ENCODE measurements at places on chromosomes 12 and 14.
A peak's percentile ranks its signal among the peaks of the same experiment; 100 is the strongest.

- DNase-seq: no peak
Observed at GRCh38 chr12:50520416-50521207, 15.8 kb downstream of the DIP2B start.

GRCh38 chr12:25518512-25518911, 34.6 kb downstream of the LMNTD1 start:
- DNase-seq: no peak

- DNase-seq: no peak
Observed at GRCh38 chr14:23457587-23458445, 11.7 kb upstream of the NGDN start.

- no peak for DNase-seq
Observed at GRCh38 chr12:46556819-46557524, 184.4 kb upstream of the SLC38A2 start.

GRCh38 chr12:111643427-111643826, 42.3 kb downstream of the BRAP start:
- DNase-seq: no peak

GRCh38 chr12:108194585-108194984, 65.5 kb downstream of the WSCD2 start:
- no peak for DNase-seq

GRCh38 chr12:92444763-92445162, 258.0 kb upstream of the PLEKHG7 start:
- DNase-seq: no peak

DNA sequence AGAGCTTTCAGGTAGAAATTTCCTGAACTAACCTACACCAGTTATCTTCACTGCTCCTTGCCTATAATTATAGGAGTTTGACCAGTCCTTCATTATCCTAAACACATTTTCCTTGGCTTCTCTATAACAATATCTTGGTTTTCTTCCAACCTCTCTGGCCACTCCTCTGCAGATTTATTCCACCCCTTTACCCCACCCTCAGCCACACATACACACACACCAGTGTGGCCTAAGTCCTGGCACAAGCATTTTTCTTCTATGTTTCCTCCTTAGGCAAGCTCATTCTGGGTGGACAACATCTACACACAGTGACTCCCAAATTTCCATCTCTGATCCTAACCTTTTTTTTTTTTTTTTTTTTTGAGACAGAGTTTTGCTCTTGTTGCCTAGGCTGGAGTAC, 25.1 kb downstream of the CDK17 start:
- no peak for DNase-seq

- no peak for DNase-seq
Observed at GRCh38 chr12:108335349-108336119, 3.6 kb downstream of the CMKLR1 start.

- DNase-seq: no peak
Observed at GRCh38 chr14:20956376-20956976, 1.2 kb downstream of the RNASE2 start.

- no peak for DNase-seq
Observed at GRCh38 chr12:30965613-30965985, 39.1 kb downstream of the TSPAN11 start.

DNA sequence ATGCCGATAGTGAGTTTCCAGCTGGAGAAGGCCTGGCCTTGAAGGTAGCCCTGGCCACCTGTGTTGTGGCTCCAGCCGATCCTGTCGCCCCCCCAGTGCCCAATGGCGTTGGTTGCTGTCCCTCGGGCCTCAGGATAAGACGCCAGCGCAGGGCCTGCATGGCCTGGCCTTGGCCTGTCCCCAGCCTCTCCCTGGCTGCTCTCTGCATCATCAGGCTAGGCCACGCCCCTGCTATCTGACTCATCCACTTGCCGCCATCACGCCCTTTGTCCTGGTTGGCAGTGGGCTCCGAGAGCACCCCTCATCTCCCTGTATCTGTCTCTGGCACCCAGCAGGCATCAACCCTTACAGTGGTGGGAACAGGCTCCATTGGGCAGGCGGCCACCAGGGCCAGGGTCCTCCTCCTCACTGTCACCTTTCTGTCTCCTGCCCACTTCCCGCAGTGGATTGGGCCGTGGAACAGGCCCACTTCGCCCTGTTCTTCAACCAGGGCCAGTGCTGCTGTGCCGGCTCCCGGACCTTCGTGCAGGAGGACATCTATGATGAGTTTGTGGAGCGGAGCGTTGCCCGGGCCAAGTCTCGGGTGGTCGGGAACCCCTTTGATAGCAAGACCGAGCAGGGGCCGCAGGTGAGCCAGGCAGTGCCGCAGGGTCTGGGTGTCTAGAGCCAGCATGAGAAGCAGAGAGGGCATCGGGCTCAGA, 25.6 kb downstream of the ALDH2 start:
- peak; percentile 77 for DNase-seq

DNA sequence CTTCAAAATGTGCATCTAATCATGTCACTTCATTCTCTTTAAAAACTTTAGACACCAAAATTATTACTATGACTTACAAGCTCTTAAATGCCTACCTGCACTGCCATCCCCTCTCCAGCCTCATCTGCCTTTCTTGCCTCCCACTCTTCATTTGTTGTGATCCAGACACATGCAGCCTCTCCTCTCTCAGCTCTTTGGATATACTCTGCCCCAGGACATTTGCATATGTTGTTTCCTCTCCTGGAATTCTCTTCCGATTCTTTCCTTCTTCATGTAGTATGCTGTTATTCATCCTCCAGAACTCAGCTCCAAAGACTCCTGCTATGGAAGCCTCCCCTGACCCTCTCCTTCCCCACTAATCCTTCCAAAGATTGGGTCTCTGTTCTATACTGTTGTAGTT, 197.6 kb downstream of the ANO4 start:
- no peak for DNase-seq

DNA sequence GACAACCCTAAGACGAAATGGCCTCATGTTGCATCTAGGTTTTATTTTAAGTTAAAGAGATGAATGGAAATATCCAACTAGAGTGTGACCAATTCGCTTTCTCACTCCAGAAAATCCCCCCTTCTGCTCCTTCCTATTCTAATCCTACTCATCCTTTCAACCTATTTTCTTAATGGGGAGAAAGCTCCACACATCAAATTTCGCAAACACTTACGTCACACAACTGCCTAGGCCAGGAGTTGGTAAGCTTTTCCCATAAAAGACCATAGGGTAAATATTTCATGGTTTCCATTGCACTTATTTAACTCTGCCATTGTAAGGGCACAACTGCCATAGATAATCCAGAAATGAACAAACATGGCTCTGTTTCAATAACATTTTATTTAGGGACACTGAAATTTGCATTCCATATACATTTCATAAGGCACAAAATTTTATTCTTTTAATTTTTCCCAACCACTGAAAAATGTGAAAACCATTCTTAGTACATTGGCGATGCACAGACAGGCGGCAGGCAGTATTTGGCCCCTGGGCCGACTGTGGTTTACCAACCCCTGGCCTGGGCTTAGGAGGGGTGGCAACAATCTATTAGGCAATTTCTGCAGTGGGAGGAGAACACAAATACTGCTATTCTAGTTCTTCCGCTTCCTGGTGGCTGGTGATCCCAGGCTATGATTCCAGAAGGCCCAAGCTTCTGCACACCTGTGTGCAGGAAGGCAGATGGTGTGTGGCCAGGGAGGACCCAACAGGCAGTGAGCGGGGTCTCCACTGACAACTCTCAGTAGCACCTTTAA, 67.2 kb upstream of the FOXN3 start:
- DNase-seq: no peak

GRCh38 chr12:68344126-68344525, 12.0 kb upstream of the MDM1 start:
- no peak for DNase-seq

DNA sequence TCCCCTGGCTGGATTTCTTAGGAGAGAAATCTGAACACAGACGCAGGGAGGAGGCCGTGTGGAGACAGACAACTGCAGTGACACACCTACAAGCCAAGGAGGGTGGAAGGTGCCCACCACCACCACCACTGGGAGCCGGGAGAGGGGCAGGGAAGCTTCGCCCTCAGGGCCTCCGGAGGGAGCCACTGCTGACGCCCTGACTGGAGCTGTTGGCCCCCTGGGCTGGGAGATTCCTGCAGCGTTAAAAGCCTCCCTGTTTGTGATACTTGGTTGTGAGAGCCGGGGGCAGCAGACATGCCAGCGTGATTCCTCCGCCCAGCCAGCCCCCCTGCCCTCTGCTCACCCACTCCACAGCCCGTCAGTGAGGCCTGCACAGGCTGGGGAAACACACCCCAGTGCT, 72.0 kb downstream of the CHGA start:
- DNase-seq: no peak

GRCh38 chr14:81023095-81023710, 67.8 kb downstream of the TSHR start:
- no peak for DNase-seq

- no peak for DNase-seq
Observed at GRCh38 chr14:68894802-68895703, 84.0 kb downstream of the ACTN1 start.

DNA sequence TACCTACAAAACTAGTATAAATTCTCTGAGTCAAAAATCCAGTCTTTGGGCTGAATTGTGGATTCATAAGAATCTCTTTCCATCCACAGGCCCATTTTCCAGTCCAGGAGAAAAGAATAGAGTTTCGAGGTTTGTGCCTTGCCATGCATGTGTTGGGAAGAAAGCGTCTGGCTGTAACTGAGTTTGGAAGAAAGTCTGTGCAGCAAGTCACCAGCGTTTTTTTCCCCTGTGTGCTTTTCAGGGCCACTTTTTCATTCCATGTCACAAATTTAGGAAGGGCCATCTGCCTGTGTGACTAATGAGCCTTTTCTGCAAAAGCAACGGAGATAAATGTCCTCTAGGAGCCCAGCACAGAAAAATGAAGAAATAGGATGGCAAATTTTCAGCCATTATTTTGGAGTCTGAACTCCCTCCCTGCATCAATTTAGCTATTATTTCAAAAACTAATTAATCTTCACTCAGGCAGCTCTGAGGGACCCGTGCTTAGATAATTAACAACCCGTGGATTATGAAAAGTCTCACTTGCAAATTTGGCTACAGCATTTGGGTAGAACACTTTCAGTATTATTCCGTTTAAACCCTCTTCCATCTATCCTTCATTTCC, 261.5 kb downstream of the SUDS3 start:
- no peak for DNase-seq

- DNase-seq: peak; percentile 3
Observed at GRCh38 chr14:23548351-23549318, 2.9 kb downstream of the ZFHX2 start.

DNA sequence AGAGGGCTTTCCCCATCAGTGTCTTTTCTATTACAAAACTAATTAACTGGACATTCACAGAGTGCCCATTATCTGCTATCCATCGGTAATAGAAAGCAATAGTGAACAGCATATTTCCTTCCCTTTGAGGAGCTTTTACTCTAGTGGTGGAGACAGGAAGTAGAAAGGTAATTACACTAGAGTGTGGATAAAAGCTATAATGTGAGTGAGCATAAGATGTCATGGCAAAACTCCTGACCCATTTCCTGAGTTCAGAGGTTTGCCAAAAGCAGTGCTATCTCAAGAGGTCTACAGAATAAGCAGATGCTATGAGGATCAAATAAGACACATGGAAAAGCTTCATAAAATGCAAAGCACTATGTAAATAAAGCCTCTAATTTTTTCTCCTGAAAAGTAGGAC, 24.0 kb downstream of the TIMELESS start:
- no peak for DNase-seq

GRCh38 chr12:100987552-100988521, 193.3 kb downstream of the ANO4 start:
- DNase-seq: no peak

GRCh38 chr12:2539938-2540337, 254.8 kb upstream of the FKBP4 start:
- DNase-seq: peak; percentile 57

GRCh38 chr14:100078997-100079725, 13.9 kb downstream of the EVL start:
- DNase-seq: no peak

DNA sequence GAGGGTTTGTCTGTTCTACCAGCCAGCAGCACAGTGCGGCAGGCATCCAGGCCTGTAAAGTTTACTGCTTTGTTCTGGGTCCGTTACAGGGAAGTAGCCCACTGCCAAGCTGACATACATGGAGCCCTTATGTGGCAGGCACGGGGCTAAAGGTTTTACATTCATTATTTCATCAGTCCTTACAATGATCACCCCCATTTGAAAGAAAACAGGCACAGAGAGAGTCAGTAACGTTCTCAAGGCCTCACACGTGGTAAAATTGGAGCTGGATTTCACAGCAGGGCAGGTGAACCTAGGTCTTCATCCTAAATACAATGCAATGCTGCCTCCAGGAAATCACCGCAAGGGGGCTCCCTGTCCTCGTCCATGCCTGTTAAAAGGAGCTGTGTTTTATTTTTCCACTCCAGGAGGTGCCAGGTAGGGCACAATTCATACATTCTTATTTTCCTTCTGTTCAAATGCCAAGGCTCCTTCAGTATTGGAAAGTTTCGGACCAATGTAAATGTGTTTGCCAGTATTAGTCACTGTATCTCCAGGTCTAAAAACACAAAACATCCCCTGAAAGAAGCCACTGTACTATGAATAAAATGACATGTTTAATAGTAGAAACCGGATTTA, 172.2 kb upstream of the GZMB start:
- DNase-seq: peak; percentile 81

DNA sequence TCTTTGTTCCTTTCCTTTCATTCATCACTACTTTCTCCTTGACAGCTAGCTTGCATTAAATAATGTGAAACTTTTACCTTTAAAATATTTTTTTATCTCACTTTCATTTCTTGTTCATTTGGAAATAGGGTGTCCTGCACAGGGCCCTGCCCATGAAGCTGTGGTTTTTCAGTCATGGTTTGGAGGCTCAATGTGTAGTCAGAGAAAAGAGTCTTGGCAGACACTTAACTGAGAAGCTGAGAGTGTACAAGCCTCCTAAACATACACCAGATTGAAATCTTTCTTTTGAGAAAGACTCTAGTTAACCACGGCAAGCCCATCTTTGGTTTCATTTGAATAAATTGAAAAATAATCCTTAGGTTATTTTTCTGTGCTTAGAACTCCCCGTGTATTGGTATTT, 74.2 kb downstream of the KICS2 start:
- no peak for DNase-seq

- no peak for DNase-seq
Observed at GRCh38 chr12:47709671-47710070, 3.8 kb upstream of the RPAP3 start.

- no peak for DNase-seq
Observed at GRCh38 chr14:54213536-54213935, 183.3 kb upstream of the CDKN3 start.

- DNase-seq: peak; percentile 49
Observed at GRCh38 chr12:16573398-16574077, 32.4 kb downstream of the LMO3 start.

All from Right ventricle myocardium superior (tissue), 1 donor.